ENCODE measurements at places on chromosomes 12 and 14.

DNA sequence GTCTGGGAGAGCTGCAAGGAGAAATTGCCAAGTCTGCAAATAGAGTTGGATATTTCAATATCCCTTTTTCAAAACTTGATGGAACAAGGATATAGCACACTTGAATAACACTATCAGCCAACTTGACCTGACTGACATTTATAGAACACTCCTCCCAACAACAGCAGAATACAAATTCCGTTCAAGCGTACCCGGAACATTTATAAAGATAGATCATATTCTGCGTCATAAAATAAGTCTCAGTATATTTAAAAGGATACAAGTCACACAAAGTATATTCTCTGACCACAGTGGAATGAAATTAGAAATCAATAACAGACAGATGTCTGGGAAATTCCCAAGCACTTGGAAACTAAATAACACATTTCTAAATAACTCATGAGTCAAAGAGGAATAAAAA is 29.0 kb upstream of the MEG3 start:
- no peak for DNase-seq

GRCh38 chr12:75815756-75816155 is 215.8 kb downstream of the PHLDA1 start:
- DNase-seq: no peak

GRCh38 chr14:72891666-72892102 is 2.2 kb downstream of the DPF3 start:
- DNase-seq: no peak

DNA sequence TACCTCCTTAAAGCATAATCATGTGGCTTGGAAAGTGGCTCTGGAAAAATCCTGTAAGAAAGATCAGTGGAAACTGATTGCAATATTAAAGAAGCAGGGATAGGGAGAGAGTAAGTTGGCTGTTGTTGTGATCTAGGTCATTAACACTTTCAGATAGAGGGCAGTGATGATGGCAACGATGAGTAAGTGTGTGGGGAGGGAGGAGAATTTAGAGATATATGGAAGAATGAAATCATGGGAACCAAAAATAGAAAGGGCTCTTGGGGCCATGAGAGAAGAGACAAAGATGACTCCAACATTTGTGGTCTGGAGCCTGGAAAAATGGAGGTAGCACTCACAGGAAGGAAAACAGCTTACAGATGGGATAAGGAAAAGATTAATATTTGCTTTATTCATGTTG is 23.3 kb downstream of the SNRPF start:
- DNase-seq: no peak

DNA sequence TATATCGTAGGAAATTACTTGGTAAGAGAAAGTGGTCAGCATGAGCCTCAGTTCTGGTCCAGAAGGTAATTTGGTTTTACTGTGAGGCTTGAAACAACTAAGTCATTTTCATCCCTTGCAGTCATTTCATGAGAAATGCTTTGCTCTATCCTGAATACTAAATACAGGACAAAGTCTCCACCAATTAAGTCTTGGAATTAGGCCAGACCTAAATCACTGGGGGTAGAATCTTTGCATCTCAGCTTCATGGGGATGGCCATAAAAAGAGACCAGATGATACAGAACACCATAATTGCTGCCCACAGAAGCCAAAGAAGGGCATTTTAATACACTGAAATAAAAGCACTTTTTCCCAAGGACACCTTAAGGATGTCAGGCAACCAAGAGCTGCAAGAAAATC is 277.9 kb upstream of the DCN start:
- DNase-seq: no peak

GRCh38 chr14:95664546-95664945 is 21.7 kb upstream of the TCL1B start:
- DNase-seq: no peak

GRCh38 chr12:132124766-132125425 is 19.2 kb downstream of the DDX51 start:
- no peak for DNase-seq

DNA sequence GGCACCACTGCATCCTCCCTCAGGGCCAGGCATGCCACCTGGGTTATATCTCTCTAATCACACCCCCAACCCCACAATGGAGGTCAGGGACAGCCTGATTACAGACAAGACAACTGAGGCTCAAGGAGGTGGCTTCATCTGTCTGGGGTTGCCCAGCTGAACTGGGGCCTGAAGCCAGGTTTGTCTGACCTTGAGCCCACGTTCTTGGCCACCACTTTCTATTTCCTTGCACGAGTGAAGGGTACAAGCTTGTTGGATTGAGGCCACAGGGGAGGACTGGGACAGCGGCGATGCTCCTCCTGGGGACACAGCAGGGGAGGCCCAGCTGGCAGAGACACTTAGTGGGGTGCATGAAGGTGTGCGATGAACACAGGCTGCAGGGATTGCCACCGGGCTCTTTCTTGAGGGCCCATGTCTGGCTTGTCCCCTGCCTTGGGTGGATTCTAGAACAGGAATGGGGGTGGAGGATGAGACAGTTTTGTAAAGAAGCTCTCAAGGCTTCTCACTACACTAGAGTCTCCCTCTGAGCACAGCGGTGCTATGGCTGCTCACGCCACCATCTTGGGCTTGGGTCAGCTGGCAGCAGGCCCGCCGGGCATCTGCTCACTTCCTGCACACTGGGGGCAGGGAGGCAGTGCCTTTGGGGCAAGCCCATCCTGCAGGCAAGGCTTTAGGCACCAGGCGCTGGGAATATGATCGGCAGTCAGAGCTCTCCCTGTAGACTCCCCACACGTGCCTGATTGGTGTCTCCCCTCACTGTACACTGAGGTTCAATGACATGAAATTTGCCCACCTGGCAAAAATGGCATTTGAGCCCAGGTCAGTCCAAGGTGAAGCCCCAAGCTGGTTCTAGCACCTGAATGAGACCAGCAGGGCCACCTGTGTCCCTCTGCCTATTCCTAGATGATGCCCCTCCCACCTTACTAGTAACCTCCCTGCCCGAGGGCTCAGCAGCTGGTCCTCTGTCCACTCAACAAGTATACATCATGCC is 16.0 kb downstream of the RITA1 start:
- DNase-seq: no peak

DNA sequence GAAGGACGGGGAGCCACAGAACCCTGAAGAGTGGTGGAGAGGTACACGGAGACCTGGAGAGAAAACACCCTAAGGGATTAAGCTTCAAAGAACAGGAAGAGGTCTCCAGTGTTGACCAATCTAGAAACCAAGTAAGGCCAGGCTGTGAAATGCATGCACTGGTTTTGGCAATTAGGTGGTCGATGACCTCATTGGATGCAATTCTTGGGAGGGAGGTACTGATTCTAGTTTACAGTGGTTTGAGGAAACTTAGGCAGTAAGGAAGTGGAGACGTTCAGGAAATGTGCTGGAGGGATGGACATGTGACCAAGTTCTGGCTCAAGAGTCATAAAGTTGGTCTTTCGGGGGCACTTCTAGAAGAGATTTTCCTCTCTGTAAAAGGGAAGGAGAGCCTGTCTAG is 91.3 kb upstream of the CEP83 start:
- DNase-seq: no peak

- DNase-seq: no peak
Measured at GRCh38 chr12:62783881-62784280, 151.1 kb downstream of the PPM1H start.

DNA sequence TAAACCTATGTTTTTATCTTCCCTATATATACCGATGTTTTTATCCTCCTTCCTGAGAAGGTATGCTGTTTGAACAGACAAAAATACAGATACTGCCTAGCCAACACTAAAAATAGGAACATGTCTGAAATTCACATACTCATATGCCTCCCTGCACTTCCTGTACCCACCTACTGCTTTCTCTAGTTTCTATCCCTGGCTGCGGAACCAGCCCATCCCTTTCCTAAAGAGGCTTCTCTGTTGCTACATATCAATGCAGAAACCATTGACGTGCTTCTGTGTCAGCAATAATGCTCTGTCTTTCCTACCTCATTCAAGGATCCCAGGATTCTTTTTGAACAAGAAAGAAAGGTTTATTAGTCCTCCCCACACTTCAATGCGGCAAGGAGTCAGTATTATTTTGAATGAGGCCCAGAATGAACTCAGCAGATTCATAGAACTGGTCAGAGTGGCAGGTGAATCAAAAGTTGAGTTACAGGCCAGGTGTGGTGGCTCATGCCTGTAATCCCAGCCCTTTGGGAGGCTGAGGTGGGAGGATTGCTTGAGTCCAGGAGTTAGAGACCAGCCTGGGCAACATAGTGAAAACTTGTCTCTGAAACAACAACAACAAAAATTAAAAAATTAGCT is 67.8 kb upstream of the NAP1L1 start:
- no peak for DNase-seq

DNA sequence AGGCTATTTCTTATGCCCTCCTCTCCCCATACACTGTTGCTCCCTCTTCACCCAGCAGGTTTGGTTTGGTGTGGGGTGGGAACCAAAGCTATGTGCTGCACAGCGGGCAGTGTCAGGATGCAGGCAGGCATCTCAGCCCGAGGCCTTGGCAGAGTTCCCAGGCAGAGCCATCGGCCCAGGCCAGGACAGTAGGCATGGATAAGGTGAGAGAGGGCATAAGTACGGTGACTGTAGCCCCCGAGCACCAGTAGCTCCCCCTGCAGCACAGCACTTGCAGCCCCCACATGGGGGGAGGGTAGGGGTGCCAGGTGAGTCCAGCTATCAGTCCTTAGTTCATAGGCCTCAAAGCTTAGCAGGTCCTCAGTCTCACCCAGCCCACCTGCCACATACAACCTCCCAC is 7.2 kb downstream of the KLHL33 start:
- no peak for DNase-seq

DNA sequence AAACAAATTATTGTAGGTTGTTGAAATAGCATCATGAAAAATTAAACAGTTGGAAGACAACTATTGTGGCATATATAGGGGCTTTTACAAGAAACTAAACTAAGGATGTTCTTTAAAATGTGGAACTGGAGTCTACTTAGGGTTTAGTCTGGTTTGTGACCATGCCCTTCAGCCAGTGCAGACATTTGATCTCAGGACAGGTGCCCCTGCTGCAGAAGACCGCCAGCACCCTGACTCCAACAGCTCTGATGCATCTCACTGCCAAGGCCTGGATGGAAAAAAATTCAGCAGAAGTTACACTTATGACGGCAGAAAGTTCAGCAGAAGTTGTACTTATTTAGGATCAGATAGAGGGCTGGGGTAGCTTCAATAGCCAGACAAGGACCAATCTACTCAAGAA is 51.5 kb downstream of the TMEM117 start:
- no peak for DNase-seq

GRCh38 chr12:98793121-98793520 is 148.0 kb downstream of the APAF1 start:
- no peak for DNase-seq

GRCh38 chr12:66340131-66340530 is 37.8 kb downstream of the HELB start:
- no peak for DNase-seq

DNA sequence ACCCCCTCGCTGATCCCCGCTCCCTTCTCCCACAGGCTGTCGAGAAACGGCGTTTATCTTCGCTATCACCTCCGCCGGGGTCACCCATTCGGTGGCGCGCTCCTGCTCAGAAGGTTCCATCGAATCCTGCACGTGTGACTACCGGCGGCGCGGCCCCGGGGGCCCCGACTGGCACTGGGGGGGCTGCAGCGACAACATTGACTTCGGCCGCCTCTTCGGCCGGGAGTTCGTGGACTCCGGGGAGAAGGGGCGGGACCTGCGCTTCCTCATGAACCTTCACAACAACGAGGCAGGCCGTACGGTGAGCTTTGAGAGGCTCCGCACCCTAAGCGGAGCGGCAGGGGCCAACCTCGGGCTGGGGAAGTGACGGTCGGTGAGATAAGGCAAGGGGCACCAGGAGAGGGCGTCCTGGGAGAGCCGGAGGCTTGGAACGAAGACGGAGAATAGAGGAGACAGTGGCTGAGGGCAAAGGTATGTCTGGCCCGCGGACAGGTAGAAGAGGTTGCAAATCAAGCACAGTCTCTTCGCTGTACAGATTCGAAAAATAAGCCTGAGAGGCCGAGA is 2.3 kb downstream of the WNT1 start:
- no peak for DNase-seq

DNA sequence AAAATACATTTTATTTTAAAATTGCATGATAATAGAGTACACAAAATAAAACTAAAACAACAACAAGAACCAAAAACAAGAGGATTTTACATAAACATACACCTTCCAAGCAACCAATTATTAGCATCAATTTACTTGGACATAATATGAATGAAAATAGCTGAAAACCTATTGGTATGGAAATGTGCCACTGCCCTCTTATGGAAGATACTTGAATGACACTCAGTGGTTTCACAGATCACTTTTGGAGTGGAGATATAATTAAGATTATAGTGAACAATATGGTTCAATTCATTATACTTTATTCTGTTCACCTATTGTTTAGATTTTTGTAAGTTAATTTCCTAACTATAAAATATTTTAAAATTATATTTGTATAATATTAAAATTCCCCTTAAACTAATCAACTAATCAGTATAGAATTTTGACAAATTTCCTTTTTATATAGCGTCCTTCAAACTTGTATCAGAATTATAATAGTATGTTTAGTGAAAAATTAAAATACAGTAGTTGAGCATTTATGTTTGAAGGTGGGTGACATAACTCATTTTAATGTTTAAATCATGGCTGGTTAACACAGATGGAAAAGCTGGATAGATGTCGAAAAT is 70.1 kb downstream of the SLC6A15 start:
- DNase-seq: no peak

DNA sequence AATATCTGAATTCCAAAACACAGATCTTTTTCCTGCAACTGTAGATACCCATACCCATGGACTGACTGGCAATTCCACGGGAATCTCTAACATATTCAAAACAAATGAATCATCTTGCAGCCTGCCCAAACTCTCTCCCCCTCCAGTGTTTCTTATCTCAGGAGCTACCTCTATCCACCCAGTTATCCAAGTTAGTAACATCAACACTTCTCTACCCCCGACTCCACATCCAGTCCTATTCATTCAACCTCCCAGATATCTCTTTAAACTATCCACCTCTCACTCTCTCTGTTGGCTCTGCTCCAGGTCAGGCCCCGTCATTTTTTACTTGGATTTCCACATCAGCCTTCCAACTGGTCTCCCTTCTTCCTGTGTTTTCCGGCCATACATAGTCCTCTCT is 6.7 kb upstream of the KCNH5 start:
- no peak for DNase-seq

DNA sequence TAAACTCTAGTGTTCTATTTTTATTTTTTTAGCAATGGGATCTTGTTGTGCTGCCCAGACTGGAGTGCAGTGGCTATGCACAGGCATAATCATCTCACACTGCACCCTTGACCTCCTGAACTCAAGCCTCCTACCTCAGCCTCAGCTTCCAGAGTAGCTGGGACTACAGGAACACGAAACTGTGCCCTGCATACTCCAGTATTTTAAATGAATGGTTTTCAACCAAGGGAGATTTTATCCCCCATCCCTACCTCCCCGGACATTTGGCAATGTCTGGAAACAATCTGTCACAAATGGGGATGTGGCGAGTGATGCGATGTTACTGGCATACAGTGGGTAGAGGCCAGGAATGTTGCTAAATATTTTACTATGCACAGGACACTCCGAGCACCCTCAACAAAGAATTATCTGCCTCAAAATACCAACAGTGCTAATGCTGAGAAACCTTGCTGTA is 2.1 kb downstream of the CBX5 start:
- no peak for DNase-seq

GRCh38 chr12:58873496-58873895 is 46.8 kb downstream of the LRIG3 start:
- DNase-seq: no peak

Measured in activated effector memory CD4-positive, alpha-beta T cell treated with Interleukin-2 at 50 U/mL for 16 hours (primary cell).